ENCODE measurements at places on chromosomes 11 and 22.
A peak's percentile ranks its signal among the peaks of the same experiment; 100 is the strongest.

DNA sequence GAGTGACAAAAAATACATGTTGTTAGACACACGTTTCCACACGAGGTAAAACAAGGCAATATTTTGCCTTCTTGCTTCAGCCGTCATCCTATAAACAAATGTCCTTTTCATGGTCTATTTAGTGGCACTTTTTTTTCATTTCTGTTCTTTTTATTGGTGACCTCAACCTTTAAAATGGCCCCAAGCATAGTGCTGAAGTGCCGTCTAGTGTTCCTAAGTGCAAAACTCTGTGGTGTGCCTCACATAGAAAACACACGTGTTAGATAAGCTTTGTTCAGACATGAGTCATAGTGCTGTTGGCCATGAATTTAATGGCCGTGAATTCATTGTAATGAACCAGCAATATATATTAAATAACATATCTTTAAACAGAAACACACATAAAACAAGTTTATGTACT lies 15.6 kb downstream of the OVCH2 start:
- DNase-seq, result no peak

DNA sequence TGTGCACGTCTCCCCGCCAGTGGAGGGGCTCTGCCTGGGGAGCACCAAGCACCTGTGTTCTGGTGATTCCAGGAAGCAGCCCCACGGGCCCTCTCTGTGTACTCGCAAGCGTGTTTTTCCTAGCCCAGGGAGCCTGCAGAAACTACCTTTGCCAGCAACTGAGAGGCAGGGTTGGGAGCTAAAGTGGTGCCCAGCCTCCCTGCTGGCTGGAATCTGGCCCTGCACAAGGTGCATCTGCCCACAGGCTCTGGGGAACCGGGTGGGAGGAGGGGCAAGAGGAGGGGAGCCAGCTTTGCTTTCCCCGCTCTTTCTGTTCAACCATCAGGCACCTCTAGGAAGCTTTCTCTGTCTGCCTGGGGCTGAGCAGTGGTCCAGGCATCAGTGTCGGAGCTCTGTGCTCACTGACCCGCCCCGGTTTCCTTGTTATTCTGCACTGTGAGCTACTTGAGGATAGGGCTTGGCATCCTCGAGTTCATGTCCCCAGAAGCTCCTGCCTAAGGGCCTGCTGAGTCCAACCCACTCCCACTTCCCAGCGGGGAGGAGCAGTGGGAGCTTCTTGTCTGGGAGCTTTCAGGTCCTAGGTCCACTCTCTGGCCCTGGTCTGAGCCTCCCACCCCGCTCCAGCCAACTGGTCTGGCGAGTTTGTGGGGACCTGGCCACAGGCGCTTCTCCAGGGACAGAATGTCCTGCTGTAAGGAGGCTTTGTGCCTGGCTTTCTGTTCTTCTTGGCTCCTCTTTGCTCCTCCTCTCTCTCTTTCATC lies 14.9 kb downstream of the DAGLA start:
- DNase-seq, result no peak

DNA sequence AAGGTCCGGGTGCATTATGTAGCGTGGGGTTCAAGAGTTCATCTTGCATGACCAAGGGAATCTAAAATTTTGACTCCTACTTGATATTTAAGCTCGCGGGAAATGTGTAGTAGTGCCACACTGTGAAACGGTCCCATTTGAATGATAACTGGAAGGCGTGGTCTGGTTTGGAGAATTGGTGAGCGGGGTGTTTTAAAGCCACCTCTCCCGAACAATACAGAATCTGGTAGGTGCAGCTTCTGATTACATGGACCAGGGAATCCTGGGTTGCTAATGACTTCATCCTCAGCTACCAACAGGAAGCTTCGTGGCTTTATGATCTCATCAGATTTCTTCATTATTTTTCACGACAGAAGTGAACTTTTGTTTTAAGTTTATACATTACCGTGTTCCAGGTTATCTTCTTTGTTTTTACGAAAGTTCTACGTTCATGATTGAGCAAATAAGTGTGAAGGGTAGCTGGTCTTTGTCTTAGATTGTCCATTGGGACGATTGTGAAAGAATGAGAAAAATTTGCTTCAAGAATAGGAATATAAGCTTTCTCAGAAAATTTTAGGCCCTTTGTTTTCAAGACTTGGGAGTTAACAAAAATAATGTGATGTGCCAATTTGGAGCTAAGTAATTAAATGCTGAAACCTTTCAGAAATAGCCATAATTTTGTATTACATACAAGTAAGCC lies 1.7 kb downstream of the QSER1 start:
- DNase-seq, result peak; percentile 55

DNA sequence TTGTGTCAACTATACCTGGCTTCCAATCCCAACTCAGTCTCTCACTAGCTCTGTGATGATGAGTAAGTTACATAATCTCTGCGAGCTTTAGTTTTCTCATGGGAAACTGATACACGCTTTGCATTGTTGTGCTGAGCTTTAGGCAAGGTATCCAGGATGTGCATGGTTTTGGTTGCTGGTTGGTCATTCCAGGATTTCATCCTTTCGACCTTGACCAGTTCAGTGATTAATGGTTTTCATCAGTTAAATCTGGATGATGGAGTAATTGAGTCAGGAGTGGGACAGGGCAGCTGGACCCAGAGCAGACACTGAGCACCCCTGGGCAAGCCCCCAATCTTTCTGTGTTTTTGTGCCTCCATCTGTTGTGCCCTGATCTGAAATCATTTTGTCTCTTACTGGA lies 417.3 kb upstream of the CADM1 start:
- DNase-seq, result no peak

- no peak for DNase-seq
These were observed 759 bp downstream of the CPT1A start for GRCh38 chr11:68840661-68841653.

DNA sequence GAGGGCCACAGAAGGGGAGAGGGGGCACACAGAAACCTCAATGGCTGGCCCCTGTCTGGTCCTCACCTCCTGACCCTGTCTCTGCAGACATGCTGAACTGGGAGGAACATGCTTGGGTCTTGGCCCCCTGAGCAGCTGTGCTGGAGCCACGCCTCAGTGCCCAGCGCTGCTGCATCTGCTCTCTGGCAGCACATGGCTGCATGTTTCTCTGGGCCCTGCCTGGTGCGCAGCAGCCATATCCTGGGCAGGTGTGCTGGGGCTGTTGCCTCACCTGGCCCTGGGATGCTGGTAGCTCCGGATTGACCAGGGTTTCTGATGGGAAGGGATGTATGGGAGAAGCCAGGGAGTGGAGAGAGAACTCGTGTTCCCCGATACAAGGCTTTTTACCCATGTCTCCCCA lies 248.0 kb downstream of the ST3GAL4 start:
- DNase-seq, result no peak

DNA sequence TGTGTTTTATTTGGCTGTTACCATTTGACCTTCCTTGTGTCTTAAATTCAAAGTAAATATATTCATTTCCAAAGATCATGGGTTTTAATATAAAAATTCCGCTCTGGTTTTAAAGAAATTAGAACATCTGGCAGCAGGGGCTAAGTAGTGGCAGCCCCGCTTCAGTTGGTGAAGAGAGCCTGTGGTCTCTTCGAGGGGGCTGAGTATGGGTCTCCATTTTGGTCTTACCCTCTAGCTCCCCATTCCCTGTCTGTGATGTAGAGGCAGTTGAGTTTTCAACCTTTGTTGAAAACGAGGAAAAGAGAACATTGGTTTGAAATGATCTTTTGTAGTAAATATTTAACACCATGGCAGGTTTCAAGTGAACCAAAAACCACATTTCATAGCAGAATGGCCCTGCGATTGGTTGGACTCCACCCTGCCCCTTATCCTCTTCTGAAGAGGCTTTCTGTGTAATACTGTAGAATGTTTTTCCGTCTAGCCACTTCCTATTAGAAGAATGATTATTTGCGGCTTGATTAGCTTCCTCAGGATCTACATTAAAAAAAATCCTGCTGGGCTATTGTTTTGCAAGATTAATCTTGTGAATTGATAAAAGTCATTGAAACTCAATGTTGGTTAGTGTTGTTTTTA lies 17.7 kb downstream of the APLP2 start:
- no peak for DNase-seq

DNA sequence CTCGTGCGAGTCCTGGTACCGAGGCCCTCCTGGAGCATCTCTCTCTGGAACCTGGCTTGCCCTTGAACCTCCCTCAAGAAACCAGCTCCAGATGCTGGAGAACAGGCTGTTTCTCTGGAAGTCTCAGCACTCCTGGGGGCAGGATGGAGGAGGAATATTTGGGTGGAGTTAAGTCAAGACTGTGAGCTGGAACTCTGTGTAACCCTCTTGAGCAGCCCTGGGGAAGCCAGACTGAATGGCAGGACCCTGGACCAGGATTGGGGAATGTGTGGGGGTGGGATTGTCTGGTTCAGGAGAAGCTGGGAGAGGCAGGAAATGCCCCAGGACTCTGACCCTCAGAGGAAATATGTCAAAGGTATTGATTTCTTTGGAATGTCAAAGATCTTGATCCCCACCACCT lies 7.7 kb downstream of the CREB3L1 start:
- DNase-seq, result no peak

- no peak for DNase-seq
These were observed 21.0 kb upstream of the CHADL start for GRCh38 chr22:41261541-41262249.

DNA sequence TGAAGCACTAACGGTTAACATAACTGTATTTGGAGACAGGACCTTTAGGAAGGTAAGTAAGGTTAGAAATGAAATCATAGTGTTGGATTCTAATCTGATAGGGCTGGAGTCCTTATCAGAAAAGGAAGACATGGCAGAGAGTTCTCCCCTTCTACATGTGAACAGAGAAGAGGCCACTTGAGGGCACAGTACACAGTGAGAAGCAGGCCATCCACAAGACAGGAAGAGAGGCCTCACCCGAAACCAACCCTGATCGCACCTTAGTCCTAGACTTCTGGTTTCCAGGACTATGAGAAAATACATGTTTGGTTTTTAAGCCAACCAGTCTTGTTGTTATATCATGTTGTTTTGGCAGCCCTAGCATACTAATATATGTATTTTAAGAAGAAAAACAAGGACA lies 170.0 kb downstream of the LRRC4C start:
- DNase-seq, result no peak

- no peak for DNase-seq
These were observed 106.4 kb downstream of the CTNND1 start for GRCh38 chr11:57867966-57868365.

DNA sequence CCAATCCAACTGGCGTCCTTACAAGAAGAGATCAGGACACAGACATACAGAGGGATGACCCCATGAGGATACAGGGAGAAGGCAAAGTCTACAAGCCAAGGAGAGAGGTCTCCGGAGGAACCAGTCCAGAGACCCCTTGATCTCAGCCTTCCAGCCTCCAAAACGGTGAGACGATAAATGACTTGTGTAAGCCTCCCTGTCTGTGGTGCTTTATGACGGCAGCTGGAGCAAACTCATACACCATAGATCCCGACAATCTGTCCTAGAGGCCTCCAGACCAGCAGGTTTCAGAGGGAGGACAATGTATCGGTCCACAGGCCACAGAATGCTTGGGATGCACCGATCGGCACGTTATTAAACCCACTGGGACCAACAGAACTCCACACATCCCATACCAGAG lies 383.3 kb downstream of the SHANK2 start:
- DNase-seq, result no peak

DNA sequence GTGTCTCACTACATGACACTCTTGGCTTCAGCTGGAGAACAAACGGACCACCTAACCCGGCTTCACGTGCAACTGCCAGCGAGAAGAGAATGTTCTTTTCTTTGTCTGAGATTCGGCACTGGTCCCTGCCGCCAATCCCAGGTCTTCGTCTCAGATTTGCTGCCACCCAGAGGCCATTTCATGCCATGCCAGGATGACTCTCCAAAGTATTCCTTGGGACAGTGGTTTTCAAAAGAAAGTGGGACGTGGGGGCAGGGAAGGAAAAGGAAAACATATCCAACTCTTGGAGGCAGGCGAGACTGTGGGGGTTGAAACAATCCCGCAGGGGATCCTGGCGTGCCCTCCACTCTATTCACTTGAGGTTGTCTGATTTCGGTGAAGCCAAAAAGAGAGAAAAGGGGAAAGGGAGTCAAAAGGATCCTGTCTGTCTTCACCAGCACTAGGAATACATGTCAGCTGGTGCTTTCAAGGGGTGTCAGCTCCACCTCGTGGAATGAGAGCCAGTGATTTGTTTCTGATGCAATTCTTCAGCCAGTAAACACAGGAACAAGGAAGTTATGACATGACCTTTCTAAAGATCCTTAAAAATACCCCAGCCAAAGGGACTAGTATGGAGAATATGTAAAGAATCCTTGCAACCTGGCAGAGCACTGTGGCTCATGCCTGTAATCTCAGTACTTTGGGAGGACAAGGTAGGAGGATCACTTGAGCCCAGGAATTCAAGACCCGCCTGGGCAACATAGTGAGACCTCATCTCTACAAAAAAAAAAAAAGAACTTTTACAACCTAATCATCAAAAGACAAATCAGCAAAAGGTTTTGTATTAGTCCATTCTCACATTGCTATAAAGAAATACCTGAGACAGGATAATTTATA lies 41.0 kb upstream of the APLNR start:
- DNase-seq, result peak; percentile 16

GRCh38 chr22:22710719-22711531 lies 66.5 kb downstream of the GGTLC2 start:
- no peak for DNase-seq

DNA sequence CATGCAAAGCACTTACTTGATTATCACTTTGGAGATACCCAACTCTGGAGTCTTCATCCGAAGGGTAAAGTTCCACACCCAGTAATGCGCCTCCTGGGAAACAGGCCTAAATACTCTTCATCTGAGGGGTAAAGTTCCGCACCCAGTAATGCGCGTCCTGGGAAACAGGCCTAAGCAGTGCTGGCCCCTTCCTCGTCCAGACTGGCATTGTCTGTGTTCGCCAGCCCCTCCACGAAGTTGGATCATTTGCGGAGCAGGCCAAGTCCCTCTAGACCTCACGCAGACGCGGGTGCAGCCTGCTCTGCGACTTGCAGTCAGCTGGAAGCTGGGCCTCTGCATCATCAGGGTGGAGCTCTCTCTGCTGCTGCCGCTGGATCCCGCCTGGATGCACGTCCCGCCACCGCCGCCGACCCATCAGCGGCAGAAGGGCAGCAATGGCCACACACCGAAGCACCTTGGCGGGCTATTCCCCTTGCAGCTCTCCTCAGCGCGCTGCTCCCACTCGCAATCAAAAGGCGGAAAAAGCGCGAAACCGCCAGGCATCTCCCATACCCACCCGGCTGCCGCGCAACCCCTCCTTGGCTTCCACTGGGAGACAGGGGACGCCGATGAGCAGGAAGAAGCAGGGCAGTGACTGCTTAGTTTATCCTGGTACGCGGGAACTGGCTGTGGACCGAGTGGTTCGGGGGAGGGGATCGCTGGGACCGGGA lies 34.1 kb upstream of the GLYATL1 start:
- DNase-seq, result no peak

DNA sequence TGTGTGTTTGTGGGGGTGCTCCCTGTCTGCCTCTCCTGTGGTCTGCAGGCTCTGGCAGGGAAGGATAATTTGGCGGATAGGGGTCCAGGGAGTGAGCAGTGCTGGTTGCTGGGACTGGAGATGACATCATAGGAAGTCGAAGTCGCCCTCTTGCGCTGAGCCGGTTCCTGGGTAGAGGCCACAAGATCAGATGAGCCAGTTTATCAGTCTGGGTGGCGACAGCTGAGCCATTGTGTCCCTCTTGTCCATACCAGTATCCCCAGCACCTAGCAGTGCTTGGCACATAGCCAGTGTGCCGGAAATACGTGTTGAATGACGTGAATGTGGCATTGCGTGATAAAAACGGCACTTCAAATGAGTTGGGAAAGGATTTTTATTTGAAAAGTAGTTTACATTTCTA lies 9.8 kb downstream of the APOL5 start:
- no peak for DNase-seq

GRCh38 chr11:109526061-109526460 lies 104.1 kb downstream of the C11orf87 start:
- no peak for DNase-seq
